ENCODE measurements at places on chromosomes 5 and 9.
A peak's percentile ranks its signal among the peaks of the same experiment; 100 is the strongest.

- no peak for DNase-seq
Observed at GRCh38 chr9:36438536-36439236, 38.6 kb upstream of the RNF38 start.

GRCh38 chr5:93076566-93076965 is 504.5 kb downstream of the NR2F1-AS1 start:
- no peak for DNase-seq

- no peak for DNase-seq
Observed at GRCh38 chr5:96836817-96837216, 29.1 kb upstream of the ERAP1 start.

DNA sequence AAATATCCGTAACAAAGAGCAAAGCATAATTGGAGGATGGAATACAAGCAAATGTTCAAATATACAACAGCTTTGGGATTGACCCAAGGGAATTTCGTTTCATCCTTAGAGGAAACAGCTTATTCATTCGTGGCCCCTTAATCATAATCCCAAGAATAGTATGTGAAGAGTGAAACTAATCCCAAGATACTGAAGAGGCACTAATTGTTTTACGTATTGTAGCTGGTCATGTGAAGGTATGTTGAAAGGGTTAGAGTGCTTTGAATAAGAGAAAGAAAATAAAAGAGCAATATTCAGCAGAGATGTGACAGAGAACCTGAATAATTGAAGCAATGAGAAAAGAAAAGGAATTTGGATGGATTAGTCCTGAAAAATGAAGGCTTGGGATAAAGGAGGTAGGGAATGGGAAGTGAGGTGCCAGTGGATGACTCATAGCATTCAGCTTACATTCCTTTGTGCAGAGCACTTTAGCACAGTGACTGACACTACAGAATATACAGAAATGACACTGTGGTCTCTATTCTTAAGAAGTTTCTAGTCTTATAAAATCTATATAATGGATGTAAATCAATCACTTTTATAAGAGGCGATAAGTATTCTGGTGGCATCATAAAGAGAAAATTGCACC is 221.9 kb downstream of the TLR4 start:
- DNase-seq, result no peak

- DNase-seq, result no peak
Observed at GRCh38 chr9:126496181-126496576, 117.5 kb upstream of the LMX1B start.

- DNase-seq, result no peak
Observed at GRCh38 chr5:181195249-181195761, 9.7 kb downstream of the TRIM7 start.

DNA sequence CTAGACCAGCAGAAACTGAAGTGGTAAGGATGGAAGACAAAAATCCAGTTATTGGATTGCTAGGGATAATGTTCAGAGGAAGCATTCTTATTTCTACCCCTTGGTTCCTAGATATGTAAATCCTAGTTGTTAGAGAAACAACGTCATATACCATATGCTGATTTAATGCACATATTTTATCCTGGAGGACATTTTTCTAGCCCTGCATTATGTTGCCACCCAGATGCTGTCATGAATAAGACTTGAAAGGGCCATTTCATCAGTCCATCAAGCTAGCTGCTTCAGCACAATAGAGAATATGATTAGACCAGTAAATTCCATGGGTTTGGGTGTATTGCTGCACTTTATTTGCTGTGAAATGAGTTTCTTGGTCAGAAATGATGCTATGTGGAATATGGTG is 1736.4 kb downstream of the MAT2B start:
- no peak for DNase-seq

GRCh38 chr5:88826646-88827585 is 56.1 kb downstream of the MEF2C start:
- DNase-seq, result no peak

DNA sequence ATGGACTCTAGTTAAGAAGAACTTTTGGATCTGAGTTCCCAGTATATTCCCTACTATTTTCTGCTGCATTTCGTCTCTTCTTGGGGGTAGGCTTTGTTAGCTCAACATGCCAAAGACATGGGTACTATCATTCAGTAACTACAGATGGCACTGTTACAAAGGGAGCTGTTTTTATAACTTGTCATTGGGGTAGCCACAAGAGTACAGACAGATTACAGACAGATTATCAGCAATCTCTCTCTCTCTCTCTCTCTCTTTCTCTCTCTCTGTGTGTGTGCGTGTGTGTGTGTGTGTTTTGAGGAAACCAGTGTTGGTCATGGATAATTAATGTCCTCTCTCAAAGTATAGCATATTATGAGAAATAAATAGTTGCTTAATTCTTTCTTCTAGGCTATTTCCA is 116.1 kb downstream of the WDR70 start:
- DNase-seq, result no peak

DNA sequence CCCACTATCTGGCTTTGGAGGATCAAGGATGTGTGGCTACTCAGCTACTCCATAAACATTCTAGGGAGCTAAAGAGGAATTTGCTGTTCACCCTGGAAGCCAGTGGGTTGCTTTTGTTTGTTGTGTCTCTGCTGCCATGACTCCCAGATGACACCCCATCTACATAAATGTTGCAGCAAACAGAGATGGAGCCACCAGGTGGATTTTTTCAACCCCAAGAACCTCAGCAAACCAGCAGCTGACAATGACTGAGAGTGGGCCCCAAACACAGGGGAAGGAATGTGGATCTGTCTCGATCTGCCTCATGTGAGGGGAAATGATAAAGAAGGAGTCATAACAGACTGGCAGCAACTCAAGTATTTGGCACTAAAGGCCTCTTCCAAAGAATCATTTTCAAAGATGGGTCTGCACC is 132.7 kb upstream of the TNC start:
- no peak for DNase-seq

DNA sequence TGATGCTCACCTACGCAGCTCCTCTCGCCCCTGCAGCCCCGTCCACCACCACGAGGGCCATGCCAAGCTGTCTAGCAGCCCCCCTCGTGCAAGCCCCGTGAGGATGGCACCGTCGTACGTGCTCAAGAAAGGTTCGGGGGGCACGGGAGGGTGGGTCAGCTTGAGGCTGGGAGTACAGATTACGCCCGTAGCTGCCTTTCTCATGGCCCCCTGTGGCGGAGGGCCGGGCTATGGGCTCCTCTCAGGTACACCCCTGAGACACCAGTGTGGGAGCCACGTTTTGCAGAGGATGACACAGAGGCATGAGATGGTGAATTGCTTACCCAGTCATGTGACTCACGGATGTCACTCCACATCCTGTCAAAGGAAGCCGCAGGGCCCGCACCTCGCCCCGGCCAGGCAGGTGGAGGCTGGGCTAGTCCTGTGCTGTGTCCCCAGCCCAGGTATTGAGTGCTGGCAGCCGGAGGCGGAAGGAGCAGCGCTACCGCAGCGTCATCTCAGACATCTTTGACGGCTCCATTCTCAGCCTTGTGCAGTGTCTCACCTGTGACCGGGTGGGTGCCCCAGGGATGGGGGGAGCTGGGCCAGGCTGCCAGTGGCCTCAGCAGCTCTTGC is 33.7 kb downstream of the USP20 start:
- DNase-seq, result no peak

DNA sequence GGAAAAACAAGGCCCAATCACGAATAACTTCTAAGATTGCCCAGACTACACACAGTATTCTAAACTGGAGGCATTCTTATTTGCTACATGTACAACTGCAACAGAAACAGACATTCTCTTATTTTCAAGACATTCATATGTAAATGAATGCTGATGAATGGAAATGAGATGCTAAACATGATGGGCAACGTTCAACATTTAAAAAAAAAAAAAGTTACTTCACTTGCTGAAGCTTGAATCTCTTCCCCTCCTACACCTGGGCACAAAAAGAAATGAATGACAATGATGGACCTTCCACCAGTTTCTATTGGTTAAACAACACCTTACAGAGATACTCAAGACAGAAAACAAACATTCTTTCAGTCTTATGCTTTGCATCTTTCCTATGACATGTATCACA is 160.5 kb downstream of the BNC2 start:
- DNase-seq, result no peak

DNA sequence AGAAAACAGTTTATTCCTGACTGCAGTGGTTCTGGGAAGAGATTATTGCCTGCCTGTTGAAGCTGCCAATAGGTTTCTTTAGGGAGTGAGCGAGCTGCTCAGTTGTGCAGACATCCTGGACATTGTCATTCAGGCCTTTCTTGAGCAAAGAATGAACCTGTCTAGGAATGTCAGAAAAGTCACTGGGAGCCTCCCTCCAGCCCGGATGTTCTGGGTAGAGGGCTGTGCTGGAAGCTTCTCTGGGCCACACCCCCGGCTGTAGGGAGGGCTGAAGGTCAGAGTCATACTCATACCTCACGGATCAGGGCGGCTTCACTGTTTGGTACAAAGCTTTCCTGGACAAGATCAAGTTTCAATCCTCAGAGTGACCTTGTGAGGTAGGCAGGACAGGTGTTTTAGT is 33.4 kb upstream of the TBC1D2 start:
- no peak for DNase-seq

GRCh38 chr9:97459326-97459725 is 42.1 kb upstream of the TMOD1 start:
- no peak for DNase-seq

- no peak for DNase-seq
Observed at GRCh38 chr5:132829742-132830435, 558 bp downstream of the SHROOM1 start.

GRCh38 chr9:113636693-113637092 is 173.2 kb downstream of the RGS3 start:
- no peak for DNase-seq

- no peak for DNase-seq
Observed at GRCh38 chr9:96667363-96667728, 12.2 kb upstream of the PRXL2C start.

GRCh38 chr9:101397746-101398067 is 711 bp downstream of the MRPL50 start:
- DNase-seq, result no peak

DNA sequence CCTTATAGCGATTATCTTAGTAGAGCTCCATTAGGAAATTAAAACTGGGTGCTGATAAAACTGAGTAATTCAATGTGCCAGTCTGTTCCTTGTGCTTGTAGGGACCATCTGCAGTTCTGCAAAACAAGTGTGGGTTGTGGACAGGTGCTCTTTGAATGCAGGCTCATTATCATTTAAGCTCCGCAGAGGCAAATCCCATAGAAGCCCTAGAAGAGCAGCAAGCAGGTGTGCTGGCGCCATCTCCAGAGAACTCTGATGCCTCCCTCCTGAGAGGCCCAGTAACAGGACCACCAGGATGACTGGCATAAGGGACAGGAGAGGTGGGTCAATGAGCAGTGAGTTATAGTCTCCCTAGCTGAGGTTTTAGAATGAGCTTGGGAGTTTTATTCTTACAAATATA is 1342.4 kb upstream of the DMAC1 start:
- peak; percentile 41 for DNase-seq

DNA sequence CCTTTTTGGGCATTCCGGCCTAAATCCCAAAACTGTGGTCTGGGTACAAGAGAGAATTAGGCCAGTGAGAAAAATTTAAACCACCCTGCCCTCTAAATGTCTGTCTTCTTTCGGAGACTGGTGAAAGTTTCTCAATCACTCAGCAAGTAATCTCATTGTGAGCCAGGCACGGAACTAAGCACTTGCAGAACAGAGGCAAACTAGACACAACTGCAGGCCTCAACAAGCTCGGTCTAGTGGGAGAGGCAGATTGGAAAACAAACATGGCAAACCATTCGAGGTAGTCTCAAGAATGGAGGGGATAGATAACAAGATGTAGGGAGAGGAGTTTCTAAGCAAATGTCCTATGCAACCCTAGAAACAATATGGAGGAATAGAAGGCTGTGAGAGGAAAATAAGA is 8.9 kb upstream of the C5orf58 start:
- no peak for DNase-seq

- DNase-seq, result no peak
Observed at GRCh38 chr5:69432412-69433206, 17.7 kb downstream of the MARVELD2 start.

DNA sequence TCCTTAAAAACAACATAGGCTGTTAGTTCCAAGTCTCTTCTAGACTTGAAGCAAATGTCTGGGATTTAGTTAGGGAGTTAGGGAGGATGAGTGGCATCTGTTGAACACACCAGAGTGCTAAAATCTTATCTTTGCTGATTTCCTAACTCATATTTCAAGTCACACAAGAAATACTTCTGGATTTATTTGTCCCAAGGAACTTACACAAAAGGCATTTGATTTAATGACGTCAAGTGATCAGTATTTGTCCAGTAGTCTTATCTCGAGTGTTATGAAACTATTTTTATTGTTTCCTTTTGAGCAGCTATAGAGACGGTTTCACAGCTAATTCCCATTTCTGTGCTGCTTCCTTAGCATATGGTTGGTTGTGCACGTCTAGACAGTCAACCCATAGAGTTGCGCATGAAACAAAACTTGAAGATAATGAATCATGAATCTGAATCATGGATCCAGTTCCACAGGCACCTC is 140.5 kb upstream of the TUT7 start:
- DNase-seq, result no peak

DNA sequence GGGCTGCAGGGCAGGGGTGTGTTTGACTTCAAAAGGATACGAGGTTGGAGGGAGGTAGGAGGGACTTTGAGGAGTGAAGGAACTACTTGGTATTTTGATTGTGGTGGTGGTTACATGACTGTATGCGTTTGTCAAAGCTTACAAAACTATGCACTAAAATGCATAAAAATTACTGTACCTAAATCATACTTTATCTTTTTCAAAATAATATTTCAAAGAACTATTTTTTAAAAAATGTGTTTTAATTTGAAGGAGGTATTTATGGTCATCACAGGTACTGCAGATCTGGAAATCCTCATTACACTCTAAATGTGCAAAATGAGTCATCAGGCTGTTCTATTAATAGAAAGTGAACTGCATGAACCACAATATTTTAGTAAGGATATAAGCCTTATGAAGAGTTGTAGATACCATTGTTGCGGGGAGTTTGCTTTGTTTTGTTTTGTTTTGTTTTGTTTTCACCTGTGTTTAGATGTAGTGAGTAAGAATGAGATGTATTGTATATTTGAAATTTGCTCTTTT is 116.9 kb downstream of the ARRDC3 start:
- no peak for DNase-seq

DNA sequence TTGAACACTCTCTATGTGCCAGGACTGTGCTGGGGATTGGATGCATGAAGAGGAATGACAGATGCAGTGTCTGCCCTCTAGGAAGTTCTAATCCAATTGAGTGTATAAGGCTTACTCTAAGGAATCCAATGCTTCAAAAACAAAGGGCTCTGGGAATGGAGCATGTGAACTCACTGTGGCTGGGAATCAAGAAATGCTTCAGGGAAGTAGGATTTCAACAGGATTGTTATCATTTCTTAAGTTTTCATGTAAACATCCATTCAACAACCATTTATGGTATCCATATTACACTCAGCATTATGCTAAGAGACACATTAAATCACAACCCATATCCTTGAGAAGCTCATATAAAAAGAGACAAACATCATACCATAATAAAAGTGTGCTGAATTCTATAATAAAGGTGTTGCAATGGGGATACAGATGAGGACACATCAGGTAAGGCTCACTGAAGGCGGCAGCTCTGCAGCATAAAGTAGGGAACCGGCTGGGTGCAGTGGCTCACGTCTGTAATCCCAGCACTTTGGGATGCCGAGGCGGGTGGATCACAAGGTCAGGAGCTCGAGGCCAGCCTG is 11.3 kb downstream of the SIL1 start:
- no peak for DNase-seq

Data from NCI-H187 treated with DMSO at 0.1 percent for 48 hours (cell line).